ENCODE measurements at places on chromosomes 3 and 15.

DNA sequence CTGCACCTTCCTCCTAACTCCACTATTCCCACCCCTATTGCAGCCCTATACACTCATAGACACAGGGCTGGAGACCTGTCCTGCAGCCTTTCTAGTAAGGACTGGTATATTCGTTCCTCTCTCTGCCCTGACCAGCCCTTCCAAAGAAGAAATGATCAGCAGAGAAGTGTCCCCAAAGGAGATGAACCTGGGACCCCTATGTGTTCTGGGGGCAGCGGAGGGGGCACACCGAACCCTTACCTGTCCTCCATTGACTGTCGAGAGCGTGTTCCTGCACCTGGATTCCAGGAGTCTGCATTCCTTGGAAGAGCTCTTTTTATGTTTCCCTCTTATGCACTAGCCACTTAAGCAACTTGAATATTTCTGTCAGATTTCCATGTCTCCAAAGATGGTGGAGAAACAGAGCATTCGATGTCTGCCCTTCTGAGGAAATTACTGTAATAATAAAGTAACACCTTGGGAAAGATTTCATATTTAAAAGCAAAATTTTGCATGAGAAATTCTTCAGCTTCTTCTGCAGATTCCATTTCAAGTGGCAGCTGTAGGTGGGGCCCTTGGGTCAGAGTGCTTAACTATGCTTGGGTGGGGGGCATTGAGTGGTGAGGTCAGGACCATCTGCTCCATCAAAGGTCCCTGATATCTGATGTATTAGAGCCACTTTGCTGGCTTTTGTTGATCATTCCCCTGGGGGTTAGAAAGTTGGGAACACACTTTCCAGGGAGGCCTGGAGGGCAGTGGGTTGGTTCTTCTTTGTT is 6.3 kb downstream of the EPHB1 start:
- DNase-seq, result no peak

DNA sequence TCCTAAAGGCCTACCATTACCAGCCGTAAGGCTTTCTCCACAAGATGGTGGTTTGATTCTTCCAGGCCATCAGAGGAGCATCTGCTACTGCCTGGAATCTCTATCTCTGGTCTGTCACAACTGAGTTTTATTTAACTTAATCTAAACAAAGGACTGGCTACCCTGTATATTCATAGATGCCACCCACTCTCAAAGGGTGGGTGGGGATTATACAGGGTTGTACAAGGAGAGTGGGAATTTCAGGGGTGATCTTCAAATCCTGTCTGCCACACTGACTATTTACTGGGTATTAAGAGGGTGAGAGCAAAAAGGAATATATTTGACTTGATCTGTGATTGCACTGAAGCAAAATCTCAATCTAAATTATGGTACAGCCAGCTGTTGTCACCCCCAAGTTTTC is 253.3 kb downstream of the MBNL1 start:
- no peak for DNase-seq

GRCh38 chr3:168250415-168250861 is 154.7 kb upstream of the GOLIM4 start:
- DNase-seq, result no peak

DNA sequence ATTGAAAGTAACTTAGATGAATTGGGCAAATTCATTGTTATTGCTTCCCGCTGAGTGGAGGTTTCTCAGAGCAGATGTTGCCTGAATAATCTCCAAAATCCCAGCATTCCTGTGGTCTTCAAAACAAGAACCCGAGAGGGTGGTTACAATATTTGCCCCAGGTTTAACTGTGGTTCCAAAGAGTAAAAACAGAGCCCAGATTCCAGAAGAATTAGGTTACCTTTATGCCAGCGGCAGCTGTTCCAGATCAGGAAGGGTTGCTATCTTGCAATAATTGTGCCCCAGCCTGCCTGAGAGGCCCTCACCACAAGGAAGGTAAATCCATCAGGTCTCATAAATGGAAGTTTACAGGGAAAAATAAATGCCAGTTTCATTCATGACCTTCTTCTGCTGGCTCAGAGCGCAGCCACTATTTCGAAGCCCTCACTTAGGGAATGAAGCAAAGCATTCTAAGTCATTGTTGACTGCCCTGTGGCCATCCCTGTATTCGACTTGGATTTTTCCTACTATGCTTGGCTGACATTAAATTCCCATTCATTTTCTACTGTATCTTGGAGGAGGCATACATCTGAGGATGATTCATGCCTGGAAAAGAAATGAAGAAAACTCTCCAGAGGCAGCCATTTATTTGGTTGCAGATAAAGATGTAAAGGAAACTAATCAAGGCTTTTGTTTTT is 54.6 kb downstream of the SSUH2 start:
- no peak for DNase-seq

DNA sequence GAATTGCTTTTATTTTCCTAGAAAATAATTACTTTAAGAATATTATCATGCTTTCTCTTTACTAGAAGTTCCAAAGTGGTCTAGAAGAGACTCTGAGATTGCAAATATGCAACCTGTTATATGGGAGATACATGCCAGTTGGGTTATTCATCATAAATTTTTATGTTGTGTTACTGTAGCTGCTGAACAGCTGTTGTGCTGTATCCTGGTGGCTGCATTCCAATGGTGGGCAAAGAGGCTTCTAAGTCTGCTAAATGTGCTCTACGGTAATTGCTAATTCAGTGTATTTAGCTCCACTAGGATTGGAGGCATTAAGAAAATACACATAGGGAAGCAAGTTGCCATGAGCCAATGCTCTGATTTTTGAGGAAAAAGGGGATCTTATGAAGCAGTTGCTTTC is 409.0 kb downstream of the TUSC7 start:
- DNase-seq, result no peak

- DNase-seq, result no peak
Observed at GRCh38 chr15:59873644-59874272, 130.4 kb upstream of the FOXB1 start.

GRCh38 chr3:148641722-148642121 is 56.0 kb upstream of the AGTR1 start:
- DNase-seq, result no peak

- DNase-seq, result no peak
Observed at GRCh38 chr3:154122912-154123559, 1.8 kb downstream of the ARHGEF26 start.

Measured in NCI-H187 (cell line).